ENCODE measurements at places on chromosomes 3 and 15. TPM values are rescaled to one million over a fixed set of nuclear protein-coding genes. Genes with fewer than 3 reads are reported as not detected.
A peak's percentile ranks its signal among the peaks of the same experiment; 100 is the strongest.

- no peaks in the 10 kb centered on the region for H3K27me3 ChIP-seq
- no peak for DNase-seq
- H3K36me3 ChIP-seq = no peaks in the 10 kb centered on the region
Observed at GRCh38 chr3:7272203-7272602, 411.3 kb downstream of the GRM7 start.

DNA sequence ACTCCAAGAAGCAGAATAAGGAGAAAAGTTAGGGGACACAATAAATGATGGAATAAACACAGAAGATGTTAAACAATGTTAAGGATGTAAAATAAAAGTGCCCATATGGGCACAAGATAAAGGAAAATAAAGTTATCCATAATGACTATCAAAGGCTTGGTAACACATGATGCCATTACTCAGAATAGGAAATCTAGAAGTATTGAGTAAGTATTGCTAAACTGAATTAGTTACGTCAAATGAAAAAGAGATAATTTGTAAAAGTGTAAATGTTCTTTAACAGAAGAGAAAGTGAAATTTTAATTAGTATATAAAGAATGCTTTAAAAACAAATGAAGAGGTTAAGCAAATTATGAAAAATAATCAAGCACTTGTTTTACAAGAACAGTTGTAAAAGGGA lies 6.7 kb downstream of the COPS2 start:
- DNase-seq = no peak
- no peak overlapping the region for H3K4me3 ChIP-seq
- peaks cover 32% of the 10 kb centered on the region for H3K4me1 ChIP-seq

- DNase-seq = no peak
- H3K4me3 ChIP-seq = no peak overlapping the region
- no peak overlapping the region for H3K27ac ChIP-seq
- no peaks in the 10 kb centered on the region for H3K4me1 ChIP-seq
- no peaks in the 10 kb centered on the region for H3K36me3 ChIP-seq
Observed at GRCh38 chr3:193301433-193301832, 60.4 kb downstream of the PLAAT1 start.

Gene DPPA2
- total RNA-seq = not detected

Gene SEMA3F
- 65.6 TPM for total RNA-seq

Gene IQCF5
- total RNA-seq = not detected

Gene RARB
- total RNA-seq = 5.8 TPM

DNA sequence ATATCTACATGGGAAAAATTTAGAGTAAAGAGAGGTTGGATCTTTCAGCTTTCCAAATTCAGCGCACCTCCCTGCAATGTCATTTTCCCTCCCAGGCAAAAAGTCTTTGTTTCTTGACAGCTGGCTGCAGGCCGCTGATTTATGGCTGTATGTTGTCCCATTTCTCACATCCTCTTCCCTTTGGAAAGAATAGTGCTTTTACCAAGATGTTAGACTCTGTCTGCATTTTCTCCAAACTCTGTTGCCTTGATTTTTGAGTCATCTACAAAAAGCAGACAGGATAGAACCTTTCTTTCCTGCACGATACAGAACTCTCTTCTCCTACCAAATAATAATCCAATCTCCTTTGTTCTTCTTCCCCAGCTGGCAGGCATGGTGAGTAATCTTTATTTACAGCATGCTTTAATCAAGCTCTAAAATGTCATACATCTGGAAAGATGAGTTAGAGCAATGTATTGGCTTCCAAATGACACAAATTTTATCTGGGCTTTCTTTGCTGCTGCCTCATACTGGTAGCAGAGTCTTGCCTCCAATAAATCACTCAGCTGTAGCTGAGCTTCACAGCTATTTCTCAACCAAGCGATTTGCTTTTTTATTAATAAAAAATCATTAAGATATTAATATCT lies 101.9 kb downstream of the PIK3R4 start:
- no peak for DNase-seq
- H3K4me3 ChIP-seq = no peak overlapping the region
- no peaks in the 10 kb centered on the region for H3K4me1 ChIP-seq
- no peaks in the 10 kb centered on the region for H3K36me3 ChIP-seq
- no peak overlapping the region for H3K27ac ChIP-seq

Gene LMOD3
- total RNA-seq = 0.12 TPM

DNA sequence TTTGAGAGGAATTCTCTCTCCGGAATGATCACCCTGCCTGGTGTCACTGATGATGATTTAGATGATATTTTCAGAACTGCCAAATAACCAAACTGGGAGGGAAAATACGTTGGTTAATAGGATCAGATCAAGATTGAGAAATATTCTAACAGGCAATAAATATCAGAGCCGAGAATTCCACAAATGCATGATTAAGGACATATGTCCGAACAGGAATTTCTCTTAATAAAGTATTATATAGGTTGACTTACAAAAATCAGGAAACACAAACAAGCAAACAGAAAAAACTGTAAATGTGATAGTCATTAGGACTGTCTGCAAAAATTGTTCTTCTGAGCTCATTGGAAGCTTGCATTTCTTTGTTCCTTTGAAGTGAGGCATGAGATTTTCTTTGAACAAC lies 75.1 kb upstream of the PHLDB2 start:
- H3K27ac ChIP-seq = peak overlapping the region; percentile 40
- no peaks in the 10 kb centered on the region for H3K27me3 ChIP-seq
- DNase-seq = no peak
- peaks cover 17% of the 10 kb centered on the region for H3K4me1 ChIP-seq
- no peak overlapping the region for H3K4me3 ChIP-seq
- H3K36me3 ChIP-seq = no peaks in the 10 kb centered on the region

DNA sequence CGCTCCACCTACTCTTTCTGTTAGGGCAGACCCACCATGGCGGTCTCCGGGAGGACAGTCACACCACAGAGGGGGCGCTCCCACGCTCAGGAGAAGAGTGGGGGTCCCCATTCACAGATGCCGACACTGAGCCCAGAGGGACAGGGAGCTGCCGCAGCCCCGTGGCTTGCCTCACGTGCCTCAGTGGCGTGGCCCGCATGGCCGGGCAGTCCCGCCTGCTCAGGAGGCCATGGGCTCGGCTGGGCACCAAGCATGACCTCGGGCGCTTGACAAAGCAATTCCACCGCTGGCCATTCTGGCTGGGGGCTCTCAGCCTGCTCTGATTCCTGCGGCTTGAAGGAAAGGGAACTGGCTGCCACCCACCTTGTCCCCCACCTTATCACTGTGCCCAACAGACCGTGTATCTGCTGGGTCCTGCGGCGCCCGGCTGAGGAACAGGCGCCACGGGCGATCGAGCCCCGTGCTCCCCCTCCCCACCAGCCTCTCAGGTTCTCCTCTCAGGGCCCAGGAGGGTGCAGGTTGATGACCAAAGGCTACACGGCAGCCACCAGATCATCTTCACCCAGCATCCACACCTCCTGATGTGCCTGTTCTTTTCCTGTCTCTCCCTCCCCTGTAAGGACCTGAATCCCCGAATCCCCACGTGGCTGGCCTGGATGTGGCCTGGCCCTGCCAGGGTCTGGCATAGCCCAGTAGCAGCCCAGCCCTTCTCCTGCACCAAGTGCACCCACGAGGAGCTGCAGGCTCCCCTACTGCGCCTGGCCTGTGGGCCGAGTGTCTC lies 20.7 kb downstream of the CYFIP1 start:
- H3K27ac ChIP-seq = peak overlapping the region; percentile 58
- no peaks in the 10 kb centered on the region for H3K27me3 ChIP-seq

Gene GPR156
- total RNA-seq = 0.09 TPM

DNA sequence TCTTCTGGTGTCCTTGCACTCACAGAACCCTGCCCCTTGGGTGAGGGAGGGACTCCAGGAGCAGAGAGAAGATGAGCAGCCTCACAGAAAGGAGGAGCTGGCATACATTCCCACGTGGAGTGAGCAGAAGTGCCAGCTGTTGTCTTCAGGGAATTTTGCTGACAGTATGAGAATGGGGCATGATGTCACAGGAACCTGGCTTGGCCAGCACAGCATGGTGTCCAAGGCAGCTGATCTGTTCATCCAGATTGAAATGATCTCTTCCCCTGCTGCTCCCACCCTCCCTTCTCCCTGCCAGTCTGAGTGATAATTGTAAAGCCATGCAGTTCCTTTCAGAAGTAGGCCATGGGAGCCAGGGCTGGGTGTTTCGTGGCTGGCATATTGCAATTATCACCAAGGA lies 53.3 kb downstream of the GJD2 start:
- H3K36me3 ChIP-seq = no peaks in the 10 kb centered on the region
- no peak overlapping the region for H3K27ac ChIP-seq
- H3K4me3 ChIP-seq = no peak overlapping the region
- H3K27me3 ChIP-seq = no peaks in the 10 kb centered on the region
- no peaks in the 10 kb centered on the region for H3K4me1 ChIP-seq
